ENCODE measurements at places on chromosomes 6 and 20.

DNA sequence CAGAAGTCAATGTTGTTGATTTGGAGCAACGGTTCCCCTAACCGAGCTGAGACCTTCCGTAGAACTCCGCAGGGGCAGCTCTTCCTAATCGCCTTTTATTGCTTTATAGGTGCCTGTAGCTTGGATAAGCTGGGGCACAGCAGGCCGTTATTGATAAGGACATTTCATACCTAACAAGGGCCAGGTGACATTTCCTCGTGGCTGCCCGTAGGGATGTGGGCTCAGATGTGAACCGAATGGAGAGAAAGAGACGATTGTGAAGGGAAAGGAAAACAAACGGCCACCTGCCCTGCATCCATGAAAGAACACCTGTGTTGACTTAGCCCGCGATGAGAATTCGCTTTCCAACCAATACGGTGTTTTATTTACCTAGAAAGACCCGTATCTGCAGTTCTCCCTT, 53.3 kb upstream of the DACT2 start:
- no peak for DNase-seq

GRCh38 chr6:131223416-131223815, 88.1 kb downstream of the AKAP7 start:
- no peak for DNase-seq

- no peak for DNase-seq
Measured at GRCh38 chr20:9441948-9442347, 72.4 kb upstream of the LAMP5 start.

- DNase-seq: no peak
Measured at GRCh38 chr6:107750176-107750797, 73.8 kb downstream of the SCML4 start.

GRCh38 chr6:124682751-124683150, 279.5 kb upstream of the RNF217 start:
- DNase-seq: no peak

DNA sequence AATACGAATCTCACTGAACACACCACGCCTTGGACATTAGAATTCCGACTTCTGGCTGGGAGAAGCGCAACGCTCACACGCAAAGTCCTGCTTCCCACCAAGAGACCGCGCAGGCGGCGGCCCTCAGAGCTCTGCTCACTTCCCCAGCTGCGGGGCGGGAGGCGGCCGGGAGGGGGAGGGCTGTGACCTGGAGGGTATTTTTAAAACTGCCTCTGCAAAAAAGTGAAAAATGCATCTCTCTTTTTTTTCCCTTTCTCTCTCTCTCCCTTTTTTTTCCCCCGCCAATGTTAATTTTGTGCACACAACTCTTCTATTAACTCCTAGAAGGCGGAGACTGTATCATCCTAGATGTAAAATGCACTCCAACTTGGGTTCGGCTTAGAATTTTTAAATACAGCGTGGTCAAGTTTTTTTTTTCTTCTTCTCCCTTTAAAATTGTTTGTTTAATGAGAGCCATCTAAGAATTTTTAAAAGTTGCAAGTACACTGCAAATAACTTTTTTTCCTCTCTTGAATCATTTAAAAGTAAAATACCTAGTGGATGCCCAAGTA, 66.4 kb downstream of the STX11 start:
- DNase-seq: no peak

DNA sequence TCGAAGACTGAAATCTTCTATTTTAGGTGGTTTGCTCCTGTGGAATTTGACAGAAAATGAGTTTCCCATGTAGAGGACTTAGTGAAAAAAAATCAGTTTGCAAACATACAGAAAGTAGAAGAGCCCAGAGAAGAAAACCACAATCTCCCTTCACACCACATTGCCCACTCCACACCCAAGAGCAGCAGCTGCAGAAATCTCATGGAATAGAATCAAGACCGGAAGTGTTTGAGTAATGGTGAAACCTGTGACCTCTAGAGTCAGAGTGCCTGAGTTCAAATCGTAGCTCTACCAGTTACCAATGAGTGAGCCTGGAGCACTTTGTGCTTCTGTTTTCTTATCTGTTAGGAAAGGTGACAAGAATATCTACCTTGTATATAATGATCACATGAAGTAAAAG, 4.6 kb downstream of the SIRPG start:
- no peak for DNase-seq

DNA sequence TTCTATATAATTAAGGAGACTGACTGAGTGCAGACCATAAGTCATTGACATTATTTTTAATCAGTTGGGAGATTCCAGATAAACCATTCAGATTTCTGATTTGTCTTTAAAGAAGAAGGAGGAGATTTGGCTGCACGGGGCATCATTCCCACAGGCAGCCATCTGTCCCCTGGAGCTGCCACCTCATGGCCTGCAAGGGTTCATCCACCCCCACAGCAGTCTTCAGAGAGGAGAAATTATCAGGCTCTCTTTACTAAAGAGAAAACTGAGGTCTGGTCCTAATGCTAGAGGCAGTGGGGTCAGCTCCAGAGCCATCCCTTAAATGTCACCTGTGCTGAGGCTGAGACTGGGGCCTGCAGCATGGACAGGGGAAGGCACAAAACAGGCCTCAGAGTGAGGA, 501.3 kb upstream of the SULF2 start:
- no peak for DNase-seq

All from left renal pelvis (tissue), 4 donors.